AML-193 (cell line): ENCODE measurements at places on chromosomes 12 and 14.
A peak's percentile ranks its signal among the peaks of the same experiment; 100 is the strongest.

DNA sequence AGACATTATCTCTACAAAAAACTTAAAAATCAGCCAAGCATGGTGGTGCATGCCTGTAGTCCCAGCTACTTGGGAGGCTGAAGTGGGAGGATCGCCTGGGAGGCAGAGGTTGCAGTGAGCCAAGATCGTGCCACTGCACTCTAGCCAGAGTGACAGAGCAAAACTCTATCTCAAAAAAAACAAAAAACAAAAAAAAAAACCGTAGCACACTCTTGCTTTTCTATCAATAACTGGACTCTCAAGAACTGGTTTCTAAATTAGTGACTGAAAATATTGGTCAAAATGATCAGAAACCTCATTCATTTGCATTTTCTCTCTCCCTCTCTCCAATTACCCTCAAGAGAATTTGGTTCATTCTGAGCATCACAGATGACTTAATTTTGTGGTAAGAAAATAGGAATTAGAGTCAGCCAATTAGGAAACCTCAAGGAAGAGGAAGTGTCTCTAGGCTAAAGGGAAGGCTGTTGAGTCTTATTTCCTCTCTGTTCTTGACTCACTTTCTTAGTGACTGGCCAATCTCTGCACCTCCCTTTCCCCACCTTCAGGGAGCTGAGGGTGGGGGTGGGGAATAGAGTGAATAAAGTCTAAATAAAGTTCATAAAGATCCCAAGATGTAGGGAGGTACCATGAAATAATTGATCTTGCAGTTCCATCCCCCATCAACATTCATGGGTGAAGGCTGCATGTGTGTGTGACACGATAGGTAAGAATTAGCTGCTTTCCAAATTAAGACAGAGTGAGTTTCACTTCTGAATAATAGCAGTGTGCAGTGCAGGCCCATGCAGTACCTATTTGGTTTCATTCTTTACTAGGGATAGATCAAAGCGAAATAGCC, 6.8 kb upstream of the PSMA6 start:
- DNase-seq = peak; percentile 92

DNA sequence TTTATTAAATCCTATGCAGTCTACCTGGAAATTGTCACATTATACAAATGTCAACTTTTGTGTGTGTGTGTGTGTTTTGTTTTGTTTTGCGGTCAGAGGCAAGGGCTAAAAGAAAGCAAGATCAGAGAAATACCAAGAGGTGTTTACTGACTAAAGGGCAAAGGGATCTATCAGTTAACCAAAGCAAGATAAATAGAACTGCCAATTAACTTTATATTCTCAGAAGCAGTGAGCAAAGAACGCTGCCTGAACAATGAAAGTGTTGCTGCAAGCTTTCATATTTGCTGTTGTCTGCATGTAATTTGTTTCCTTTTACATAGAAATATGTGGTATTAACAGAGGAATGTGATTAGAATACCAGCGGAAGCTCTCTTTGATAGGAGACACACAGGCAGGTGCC, 30.9 kb downstream of the CCDC60 start:
- no peak for DNase-seq

DNA sequence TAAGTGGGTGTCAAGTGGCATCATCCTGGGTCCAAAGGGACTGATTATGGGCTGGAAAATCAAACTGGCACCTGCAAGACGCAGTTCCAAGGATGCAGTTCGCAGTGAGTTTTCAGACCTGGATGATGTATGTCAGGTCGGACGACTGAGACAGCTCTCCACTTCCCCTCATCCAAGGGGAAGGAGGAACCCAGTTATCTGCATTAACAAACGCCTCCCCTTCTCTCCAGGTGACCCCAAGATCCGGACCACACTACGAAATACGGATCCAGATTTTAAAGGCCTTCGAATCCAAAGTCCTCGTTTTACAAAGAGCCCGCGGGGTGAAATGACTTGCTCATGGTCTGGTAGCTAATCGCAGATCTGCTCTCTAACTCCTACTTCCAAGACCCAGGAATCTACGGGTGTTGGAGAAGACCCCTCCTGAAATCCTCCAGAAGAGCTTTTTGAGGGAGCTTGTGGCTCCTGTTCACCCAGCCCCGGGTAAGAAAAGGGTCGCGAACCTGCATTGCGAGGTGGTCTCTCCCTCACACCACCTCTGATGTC, 460 bp upstream of the SYNE2 start:
- no peak for DNase-seq

DNA sequence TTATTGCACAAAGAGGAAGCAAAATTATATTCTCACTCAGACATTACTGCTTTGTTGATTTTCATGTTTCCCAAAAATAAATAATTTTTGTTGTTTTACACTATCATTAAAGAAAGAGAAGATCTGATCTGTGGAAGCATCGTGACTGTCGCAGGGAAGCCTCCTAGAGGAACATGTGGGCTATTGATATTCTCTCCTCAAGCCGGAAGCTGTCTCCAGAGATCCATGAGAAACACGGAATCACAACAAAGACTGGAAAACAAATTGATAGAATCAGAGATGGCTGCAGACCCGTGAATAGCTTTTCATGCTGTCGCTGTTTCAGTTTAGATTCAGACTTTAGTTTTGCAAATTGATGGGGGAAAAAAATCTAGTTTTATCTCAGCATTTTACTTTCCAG, 235.2 kb upstream of the TMPO start:
- no peak for DNase-seq

- no peak for DNase-seq
These were observed 297.2 kb upstream of the AMIGO2 start for GRCh38 chr12:47376927-47377326.
